ENCODE measurements at places on chromosomes 6 and 20.

GRCh38 chr20:31666258-31667042 lies 28.7 kb downstream of the COX4I2 start:
- no peak for DNase-seq

DNA sequence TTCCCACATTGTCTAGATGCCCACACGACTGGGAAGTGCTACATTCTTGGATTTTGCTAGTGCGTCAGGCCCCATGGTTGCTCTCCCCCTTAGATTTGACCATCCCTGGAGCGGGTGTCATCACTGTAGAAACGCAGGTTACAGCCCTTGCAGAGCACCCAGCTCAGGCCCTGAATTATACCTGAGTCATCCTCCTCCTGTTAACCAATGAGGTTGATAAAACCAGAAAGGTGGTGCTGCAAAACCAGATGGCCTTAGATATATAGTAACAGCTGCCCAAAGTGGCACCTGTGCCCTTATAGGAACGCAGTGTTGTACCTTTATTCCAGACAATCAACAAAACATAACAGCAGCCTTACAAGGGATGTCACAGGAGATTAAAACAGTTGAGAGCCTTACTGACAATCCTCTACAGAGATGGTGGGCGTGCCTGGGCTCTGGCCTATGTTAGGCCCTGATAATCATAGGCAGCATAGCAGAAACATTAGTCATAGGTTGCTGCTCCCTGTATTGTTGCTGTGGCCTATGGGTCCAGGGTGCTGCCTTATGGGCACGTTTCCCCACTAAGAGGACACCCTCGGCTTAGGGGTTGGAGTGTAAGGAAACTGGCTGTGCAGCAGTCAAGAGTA lies 33.6 kb upstream of the HSF2 start:
- no peak for DNase-seq

- no peak for DNase-seq
These were observed 478.0 kb downstream of the KIF16B start for GRCh38 chr20:16095226-16095625.

- no peak for DNase-seq
These were observed 31.5 kb downstream of the KDM1B start for GRCh38 chr6:18186540-18187250.

DNA sequence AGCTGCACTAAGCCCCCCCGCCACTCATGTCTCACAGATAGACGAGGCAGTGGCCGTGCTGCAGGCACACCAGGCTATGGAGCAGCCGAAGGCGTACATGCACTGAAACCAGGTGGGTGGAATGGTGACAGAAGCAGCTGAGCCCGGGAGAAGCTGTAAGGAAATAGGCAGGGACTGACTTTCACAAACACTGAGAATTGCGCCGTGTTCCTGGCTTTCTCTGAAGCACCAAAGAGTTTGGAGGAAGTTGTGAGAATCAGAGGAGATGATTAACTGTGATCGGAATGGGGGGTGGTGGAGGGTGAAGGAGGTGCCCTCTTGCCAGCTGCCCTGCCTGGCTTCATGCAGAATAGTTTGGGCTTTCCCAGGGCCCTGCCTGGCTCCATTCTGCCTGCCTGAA lies 21.6 kb downstream of the TOMM34 start:
- no peak for DNase-seq

- DNase-seq, result no peak
These were observed 72.3 kb downstream of the SNX5 start for GRCh38 chr20:17896193-17896723.

- DNase-seq, result peak; percentile 23
These were observed 522 bp upstream of the EPB41L1 start for GRCh38 chr20:36153736-36154699.

DNA sequence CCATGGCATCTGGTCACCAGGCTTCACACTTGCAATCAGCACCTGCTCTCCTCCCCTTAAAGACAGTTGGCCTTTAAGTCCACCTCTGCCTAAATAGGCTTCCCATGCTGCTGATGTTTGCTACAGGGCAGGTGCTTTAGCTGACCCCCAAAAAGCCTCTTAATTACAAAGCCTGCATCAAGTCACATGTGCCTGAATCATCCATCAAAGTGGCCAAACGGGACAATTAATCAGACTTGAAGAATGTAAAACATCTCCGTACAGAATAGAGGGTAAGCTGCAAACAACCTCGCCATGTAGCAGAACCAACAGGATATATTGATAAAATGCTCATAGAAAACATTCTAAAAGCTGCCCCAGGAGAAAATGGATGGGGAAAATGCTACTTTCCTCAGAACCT lies 7.4 kb downstream of the LY86 start:
- DNase-seq, result no peak

DNA sequence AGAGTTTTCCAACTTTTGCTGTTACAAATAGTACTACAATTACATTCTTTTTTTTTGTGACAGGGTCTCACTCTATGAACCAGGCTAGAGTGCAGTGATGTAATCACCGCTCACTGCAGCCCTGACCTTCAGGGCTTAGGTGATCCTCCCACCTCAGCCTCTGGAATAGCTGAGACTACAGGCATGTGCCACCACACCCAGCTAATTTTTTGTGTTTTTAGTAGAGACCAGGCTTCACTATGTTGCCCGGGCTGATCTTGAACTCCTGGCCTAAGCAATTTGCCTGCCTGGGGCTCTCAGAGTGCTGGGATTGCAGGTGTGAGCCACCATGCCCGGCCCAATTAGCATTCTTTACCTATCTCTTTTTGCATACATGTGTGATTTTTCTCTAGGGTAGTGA lies 12.5 kb downstream of the ATRN start:
- no peak for DNase-seq

DNA sequence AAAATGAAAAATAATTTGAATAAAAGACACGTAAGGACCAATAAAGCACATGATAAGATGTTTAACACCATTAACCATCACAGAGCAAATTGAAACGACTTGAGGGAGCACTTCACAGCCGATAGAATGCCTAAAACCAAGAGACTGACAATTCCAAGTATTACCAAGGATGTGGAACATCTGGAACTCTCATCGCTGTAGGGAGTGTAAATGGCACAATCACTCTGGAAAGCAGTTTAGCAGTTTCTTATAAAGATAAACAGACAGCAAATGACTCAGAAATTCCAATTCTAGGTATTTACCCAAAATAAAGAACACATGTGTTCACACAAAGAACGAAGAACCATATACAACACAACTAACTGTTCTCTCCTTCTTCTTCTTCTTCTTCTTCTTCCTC lies 8.5 kb upstream of the UBD start:
- DNase-seq, result no peak

GRCh38 chr6:10640412-10640811 lies 54.0 kb downstream of the C6orf52 start:
- no peak for DNase-seq

DNA sequence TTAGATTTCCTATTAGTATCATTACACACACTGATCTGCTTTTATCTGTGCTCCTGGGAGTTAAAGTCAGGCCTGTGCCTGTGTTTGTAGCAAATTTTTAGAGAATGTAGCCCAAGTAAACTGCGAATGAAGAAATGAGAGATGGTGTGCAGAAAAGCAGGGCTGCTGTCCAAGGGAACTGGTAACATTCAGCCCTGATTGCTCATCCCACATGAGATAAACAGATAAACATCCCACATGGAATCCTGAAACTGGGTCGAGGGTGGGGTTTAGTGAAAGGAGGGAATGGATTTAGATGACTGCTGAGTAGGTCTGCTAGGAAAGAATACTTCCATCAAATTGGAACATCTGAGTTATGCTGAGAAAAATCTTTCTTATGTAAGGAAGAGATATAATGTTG lies 69.1 kb downstream of the GRIK2 start:
- no peak for DNase-seq

GRCh38 chr6:31152781-31153180 lies 4.8 kb downstream of the CCHCR1 start:
- no peak for DNase-seq

- DNase-seq, result no peak
These were observed 42.2 kb upstream of the TGM6 start for GRCh38 chr20:2338411-2339066.

- no peak for DNase-seq
These were observed 41.9 kb upstream of the RNF8 start for GRCh38 chr6:37311741-37312473.
